ENCODE measurements at places on chromosomes 4 and X. TPM values are rescaled to one million over a fixed set of nuclear protein-coding genes. Genes with fewer than 3 reads are reported as not detected.

DNA sequence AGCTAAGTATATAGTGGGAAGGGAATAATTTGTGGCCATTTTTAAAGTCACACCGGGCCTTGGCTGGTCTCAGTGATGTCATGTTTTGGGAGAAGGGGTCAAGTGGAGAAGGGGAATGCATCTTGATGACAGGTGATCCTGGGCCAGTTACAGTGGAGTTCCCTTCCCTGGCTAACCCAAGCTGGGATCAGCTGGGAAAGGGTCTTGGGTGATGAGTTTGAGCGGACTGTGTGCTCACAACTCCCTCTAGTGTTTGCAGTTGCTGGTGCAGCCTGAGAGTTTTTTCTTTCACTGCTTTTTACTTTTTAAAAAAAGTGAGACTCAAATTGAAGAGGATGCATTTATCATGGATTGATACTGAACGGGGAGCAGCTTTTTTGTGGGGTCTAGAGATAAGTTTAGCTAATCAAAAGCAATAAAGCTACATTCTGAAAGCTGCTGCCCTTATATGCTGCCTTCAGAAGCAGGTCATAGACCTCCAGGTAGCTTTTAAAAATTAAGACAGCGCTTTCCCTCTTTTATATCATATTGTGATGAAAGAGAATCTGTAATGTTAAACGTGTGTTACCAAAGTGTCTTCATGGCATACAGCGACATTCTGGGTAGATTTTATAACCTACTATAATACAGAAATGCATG lies 164.7 kb downstream of the DCLK2 start:
- H3K27ac ChIP-seq: no peak overlapping the region
- H3K36me3 ChIP-seq: no peaks in the 10 kb centered on the region
- no peaks in the 10 kb centered on the region for H3K27me3 ChIP-seq
- H3K4me1 ChIP-seq: no peaks in the 10 kb centered on the region
- H3K4me3 ChIP-seq: no peak overlapping the region
- DNase-seq: no peak

- no peaks in the 10 kb centered on the region for H3K27me3 ChIP-seq
- H3K4me1 ChIP-seq: no peaks in the 10 kb centered on the region
- H3K4me3 ChIP-seq: no peak overlapping the region
- no peak overlapping the region for H3K27ac ChIP-seq
These were observed 9.6 kb downstream of the UBA6 start for GRCh38 chr4:67691328-67691727.

DNA sequence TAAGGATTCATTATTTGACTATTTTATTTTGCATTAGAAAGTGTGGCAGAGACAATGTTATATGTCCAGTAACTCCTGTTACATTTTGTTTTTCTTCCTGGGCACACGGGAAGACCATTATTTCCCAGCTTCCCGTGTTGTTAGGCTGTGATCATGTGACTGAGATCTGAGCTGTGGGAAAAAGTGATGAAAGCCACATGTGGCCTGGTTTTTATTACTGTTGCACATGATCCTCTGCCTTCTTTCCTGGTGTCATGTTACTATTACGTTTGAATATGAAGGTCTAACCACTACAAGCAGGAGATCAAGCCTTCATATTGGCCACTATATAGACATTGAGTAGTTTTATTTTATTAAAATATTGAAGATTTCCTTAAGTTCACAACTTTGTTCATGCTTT lies 28.2 kb upstream of the MID1 start:
- no peaks in the 10 kb centered on the region for H3K4me1 ChIP-seq
- no peak for DNase-seq
- no peak overlapping the region for H3K27ac ChIP-seq
- no peaks in the 10 kb centered on the region for H3K27me3 ChIP-seq
- no peaks in the 10 kb centered on the region for H3K36me3 ChIP-seq
- no peak overlapping the region for H3K4me3 ChIP-seq

Gene BRS3
- total RNA-seq: not detected

DNA sequence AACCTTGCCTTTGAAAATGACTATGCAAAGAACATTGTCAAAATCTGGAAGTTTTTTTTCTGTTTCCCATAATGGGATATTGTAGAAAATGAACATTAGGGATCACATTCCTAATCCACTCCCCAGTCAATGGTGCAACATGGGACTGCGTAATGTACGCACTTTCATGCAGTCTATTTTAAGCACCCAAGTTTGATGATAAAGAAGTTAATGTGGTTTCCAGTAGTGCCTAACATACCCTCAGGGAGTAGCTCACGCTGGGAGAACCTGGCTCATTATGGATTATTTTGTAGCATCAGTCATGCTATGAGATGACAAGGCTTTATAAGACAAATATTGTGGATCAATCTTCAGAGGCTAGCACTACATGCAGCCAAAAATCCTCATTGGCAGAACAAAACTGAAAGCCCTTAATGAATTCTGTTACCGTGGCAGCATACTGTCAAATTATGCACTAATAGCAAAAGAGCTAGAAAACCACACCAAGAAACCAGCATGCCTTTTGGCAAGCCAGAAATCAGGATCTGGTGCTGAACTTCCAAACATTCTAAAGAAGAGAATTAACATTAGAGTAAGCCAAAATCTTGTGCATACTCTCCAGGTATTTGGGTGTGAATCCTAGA lies 1392.8 kb upstream of the TENM3 start:
- H3K27ac ChIP-seq: no peak overlapping the region
- H3K36me3 ChIP-seq: no peaks in the 10 kb centered on the region
- DNase-seq: no peak
- H3K27me3 ChIP-seq: no peaks in the 10 kb centered on the region
- H3K4me3 ChIP-seq: no peak overlapping the region
- no peaks in the 10 kb centered on the region for H3K4me1 ChIP-seq

Gene GAGE1
- not detected for total RNA-seq

Gene RGN
- not detected for total RNA-seq

DNA sequence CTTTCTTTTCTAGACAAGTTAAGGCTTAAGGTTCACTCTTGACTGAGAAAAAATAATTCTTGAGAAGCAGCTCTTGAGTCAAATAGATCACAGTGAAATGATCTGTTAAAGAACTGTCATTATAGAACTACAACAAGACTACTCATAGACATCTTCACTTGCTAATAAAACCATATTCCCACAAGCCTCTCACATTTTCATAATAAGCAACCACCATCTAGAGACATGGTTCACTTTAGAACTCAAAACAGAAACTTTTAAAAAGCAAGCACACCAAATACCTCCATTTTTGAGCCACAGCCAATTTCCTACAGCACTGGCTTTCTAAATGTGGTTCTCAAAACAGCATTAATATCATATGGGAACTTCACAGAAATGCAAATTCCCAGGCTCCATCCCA lies 309.5 kb downstream of the TMA16 start:
- no peak overlapping the region for H3K27ac ChIP-seq
- H3K27me3 ChIP-seq: no peaks in the 10 kb centered on the region
- DNase-seq: no peak
- no peaks in the 10 kb centered on the region for H3K36me3 ChIP-seq
- H3K4me3 ChIP-seq: no peak overlapping the region

- no peak overlapping the region for H3K27ac ChIP-seq
- H3K4me1 ChIP-seq: peaks cover 21% of the 10 kb centered on the region
- H3K27me3 ChIP-seq: no peaks in the 10 kb centered on the region
- H3K36me3 ChIP-seq: no peaks in the 10 kb centered on the region
These were observed 4.2 kb downstream of the UFSP2 start for GRCh38 chr4:185421366-185422124.

Gene GC
- not detected for total RNA-seq

DNA sequence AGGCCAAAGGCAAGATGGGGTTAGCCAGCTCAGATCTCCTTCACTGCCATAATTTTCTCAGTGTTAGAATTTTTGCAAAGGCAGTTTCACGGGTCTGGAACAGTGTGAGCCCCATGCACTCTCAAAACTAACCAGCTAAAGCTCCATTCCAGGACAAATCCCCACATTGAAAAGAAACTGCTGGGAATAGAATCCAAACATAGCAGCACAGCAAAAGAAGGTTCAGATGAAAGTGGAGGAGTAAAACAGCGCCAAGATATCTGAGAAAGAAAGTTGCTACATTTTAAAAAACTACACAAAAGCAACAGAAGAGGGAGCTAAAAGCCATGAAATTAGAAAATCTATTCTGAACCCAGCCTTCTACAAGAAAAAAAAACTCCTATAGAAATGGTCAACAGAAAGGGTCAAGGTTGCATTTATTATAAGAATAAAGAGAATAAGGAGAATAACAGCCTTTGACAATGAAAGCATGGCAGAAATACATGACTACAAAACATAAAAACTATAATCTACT lies 39.6 kb upstream of the SLC7A3 start:
- DNase-seq: no peak
- H3K27me3 ChIP-seq: no peaks in the 10 kb centered on the region
- H3K4me3 ChIP-seq: no peak overlapping the region
- no peaks in the 10 kb centered on the region for H3K4me1 ChIP-seq

Gene MAGEE1
- 3.9 TPM for total RNA-seq

- H3K4me3 ChIP-seq: peak overlapping the region; percentile 17
- DNase-seq: no peak
- H3K4me1 ChIP-seq: peaks cover 4% of the 10 kb centered on the region
- peak overlapping the region; percentile 7 for H3K27ac ChIP-seq
- H3K27me3 ChIP-seq: peaks cover 7% of the 10 kb centered on the region
- H3K36me3 ChIP-seq: no peaks in the 10 kb centered on the region
These were observed 1.6 kb downstream of the KIT start for GRCh38 chr4:54659313-54659712.

DNA sequence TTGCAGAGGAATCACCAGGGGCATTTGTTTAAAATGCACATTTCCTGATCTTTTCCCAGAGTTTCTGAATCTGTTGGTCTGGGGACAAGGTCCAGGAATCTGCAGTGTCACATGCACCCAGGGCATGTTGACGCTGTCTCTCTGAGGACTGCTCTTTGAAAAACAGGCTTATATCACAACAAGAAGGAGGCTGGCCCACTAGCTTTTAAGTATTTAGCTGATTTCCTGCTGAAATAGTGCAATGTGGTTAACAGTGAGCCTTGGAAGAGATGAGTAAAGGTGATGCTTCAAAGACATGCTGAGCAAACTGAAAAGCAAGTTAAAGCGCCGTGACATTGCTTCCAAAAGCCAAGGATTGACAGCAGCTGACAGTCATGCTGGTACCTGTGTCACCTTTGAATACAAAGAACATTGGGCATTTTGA lies 18.6 kb upstream of the SEPSECS start:
- H3K4me1 ChIP-seq: peaks cover 17% of the 10 kb centered on the region
- no peak overlapping the region for H3K27ac ChIP-seq
- no peaks in the 10 kb centered on the region for H3K27me3 ChIP-seq
- no peak for DNase-seq
- H3K4me3 ChIP-seq: no peak overlapping the region

Gene FGFRL1
- total RNA-seq: 14.5 TPM

DNA sequence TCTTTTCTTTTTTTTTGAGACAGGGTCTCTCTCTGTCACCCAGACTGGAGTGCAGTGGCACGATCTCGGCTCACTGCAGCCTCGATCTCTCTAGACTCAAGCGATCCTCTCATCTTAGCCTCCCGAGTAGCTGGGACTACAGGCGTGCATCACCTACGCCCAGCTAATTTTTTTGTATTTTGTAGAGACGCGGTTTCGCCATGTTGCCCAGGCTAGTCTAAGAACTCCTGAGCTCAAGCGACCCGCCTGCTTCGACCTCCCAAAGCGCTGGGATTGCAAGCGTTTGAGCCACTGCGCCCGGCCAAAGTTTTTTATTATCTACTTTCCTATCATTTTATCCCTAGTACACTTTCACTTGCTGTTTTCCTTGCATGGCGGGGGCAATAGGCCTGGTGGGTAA lies 1.4 kb downstream of the UBA6 start:
- H3K4me3 ChIP-seq: peak overlapping the region; percentile 84
- peaks cover 28% of the 10 kb centered on the region for H3K4me1 ChIP-seq
- no peaks in the 10 kb centered on the region for H3K27me3 ChIP-seq

- no peaks in the 10 kb centered on the region for H3K4me1 ChIP-seq
- H3K27ac ChIP-seq: no peak overlapping the region
- no peak for DNase-seq
- H3K4me3 ChIP-seq: no peak overlapping the region
- H3K27me3 ChIP-seq: no peaks in the 10 kb centered on the region
These were observed 59.4 kb upstream of the PLAC1 start for GRCh38 chrX:134717698-134718097.

- H3K36me3 ChIP-seq: no peaks in the 10 kb centered on the region
- no peak overlapping the region for H3K27ac ChIP-seq
- no peak for DNase-seq
- no peak overlapping the region for H3K4me3 ChIP-seq
- no peaks in the 10 kb centered on the region for H3K27me3 ChIP-seq
These were observed 734.3 kb downstream of the STIM2 start for GRCh38 chr4:27594922-27595321.

GRCh38 chrX:18440835-18441234 lies 15.4 kb downstream of the CDKL5 start:
- no peak overlapping the region for H3K27ac ChIP-seq
- no peaks in the 10 kb centered on the region for H3K4me1 ChIP-seq
- no peaks in the 10 kb centered on the region for H3K36me3 ChIP-seq
- no peak overlapping the region for H3K4me3 ChIP-seq

Gene TMSB15A
- 0.33 TPM for total RNA-seq

- H3K36me3 ChIP-seq: no peaks in the 10 kb centered on the region
- H3K27ac ChIP-seq: no peak overlapping the region
- no peak overlapping the region for H3K4me3 ChIP-seq
- H3K4me1 ChIP-seq: no peaks in the 10 kb centered on the region
These were observed 52.1 kb upstream of the RASGEF1B start for GRCh38 chr4:81523672-81524327.

GRCh38 chr4:3434881-3435685 lies 6.7 kb upstream of the HGFAC start:
- no peak overlapping the region for H3K4me3 ChIP-seq
- no peaks in the 10 kb centered on the region for H3K4me1 ChIP-seq
- H3K27ac ChIP-seq: no peak overlapping the region
- no peaks in the 10 kb centered on the region for H3K27me3 ChIP-seq
- H3K36me3 ChIP-seq: no peaks in the 10 kb centered on the region

- no peak overlapping the region for H3K27ac ChIP-seq
- no peaks in the 10 kb centered on the region for H3K36me3 ChIP-seq
- no peaks in the 10 kb centered on the region for H3K27me3 ChIP-seq
- H3K4me1 ChIP-seq: no peaks in the 10 kb centered on the region
These were observed 118.2 kb upstream of the IQCM start for GRCh38 chr4:149933883-149934282.

GRCh38 chrX:1207496-1208025 lies 4.9 kb downstream of the CRLF2 start:
- H3K4me3 ChIP-seq: no peak overlapping the region
- no peaks in the 10 kb centered on the region for H3K36me3 ChIP-seq
- no peak for DNase-seq
- H3K4me1 ChIP-seq: peaks cover 18% of the 10 kb centered on the region
- H3K27ac ChIP-seq: no peak overlapping the region

Gene RIBC1
- 1.2 TPM for total RNA-seq

DNA sequence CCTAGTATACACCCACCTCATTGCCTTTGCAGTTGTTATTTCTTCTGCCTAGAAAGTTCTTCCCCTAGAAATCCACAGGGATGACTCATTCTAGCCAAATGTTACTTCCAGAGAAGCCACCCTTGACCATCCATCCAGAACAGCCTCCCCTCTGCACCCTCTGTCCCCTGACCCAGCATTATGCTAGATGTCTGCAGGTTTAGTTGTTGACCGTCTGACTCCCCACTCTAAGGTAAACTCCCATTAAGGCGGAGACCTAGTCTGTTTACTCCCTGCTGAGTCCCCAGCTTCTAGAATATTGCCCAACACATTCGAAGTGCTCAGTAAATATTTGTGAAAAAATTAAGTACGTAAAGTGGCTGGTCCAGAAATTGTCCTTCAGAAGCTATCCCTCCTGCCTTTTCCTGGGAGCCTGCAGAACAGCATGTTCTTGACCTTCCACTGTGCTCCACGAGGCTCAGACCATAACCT lies 11.0 kb downstream of the SRD5A3 start:
- no peaks in the 10 kb centered on the region for H3K4me1 ChIP-seq
- H3K4me3 ChIP-seq: no peak overlapping the region

- H3K4me1 ChIP-seq: no peaks in the 10 kb centered on the region
- no peaks in the 10 kb centered on the region for H3K36me3 ChIP-seq
- no peak overlapping the region for H3K27ac ChIP-seq
- no peaks in the 10 kb centered on the region for H3K27me3 ChIP-seq
- no peak for DNase-seq
These were observed 196.9 kb upstream of the ANK2 start for GRCh38 chr4:112852601-112853000.

Gene FAT1
- not detected for total RNA-seq

Gene CENPE
- total RNA-seq: 19.7 TPM

Data from CD8-positive, alpha-beta memory T cell (primary cell).